ENCODE measurements at places on chromosomes 2 and 18.

DNA sequence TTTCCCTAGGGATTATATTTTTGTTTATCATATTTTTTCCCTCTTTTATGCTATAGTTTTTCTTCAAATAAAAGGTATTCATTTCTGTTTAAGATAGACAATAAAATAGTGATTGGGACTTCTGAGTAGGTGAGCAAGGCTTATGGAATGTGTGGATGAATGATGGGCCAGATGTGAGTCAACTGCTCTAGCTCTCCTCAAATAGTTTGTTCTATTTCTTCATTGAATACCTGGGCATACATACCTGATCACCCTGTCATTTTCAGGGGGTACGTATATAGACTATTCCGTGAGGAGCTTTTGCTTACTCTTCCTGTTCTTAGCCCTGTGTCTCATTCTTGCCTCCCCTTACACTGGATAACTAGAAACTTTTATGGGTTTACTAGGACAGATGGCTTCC, 41.9 kb downstream of the BABAM2 start:
- no peak for DNase-seq

GRCh38 chr2:223235986-223236385, 184.0 kb downstream of the KCNE4 start:
- no peak for DNase-seq

- no peak for DNase-seq
These were observed 139.3 kb upstream of the FBXO11 start for GRCh38 chr2:48045613-48046012.

- DNase-seq = no peak
These were observed 1097.2 kb upstream of the CNTNAP5 start for GRCh38 chr2:122927710-122928557.
